ENCODE measurements at places on chromosomes 2 and 18.

GRCh38 chr2:36355890-36356297, 316 bp downstream of the CRIM1 start:
- DNase-seq: no peak

DNA sequence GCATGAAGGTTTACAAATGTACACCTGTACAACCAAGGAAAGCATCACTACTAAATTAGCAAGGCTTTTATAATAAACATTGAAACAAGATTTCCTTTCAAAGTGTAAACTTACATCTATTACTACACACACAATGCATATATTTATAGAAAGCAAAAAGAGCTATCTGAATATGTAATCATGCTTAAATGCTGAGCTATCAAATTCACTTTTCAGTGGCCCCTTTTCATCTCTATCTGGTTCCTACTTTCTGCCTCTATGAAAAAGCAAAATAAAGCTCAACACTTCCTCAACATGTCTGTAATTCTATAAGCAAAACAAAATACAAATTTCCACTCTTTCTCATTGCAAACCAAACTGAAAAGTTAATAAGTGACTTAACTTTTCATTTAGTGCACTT, 25.5 kb upstream of the SDC1 start:
- no peak for DNase-seq

DNA sequence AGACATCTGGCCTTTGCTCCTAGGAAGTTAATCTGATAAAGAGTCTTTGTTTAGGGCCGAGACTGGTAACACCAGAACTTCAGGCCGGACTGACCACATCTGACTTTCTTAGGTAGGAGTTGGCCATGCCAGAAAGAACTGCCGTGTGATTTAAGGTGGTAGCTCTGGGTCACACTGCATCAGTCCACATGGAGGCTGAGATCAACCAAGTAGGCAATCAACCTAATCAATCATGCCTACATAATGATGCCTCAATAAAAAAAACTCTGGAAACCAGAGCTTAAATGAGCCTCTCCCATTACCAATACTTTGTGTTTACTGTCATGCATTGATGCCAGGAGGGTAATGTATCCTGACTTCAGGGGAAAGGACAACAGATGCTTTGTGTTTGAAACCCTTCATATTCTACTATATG, 44.1 kb upstream of the ORC2 start:
- no peak for DNase-seq

- DNase-seq: no peak
Observed at GRCh38 chr18:67232991-67233390, 283.5 kb downstream of the DSEL start.

DNA sequence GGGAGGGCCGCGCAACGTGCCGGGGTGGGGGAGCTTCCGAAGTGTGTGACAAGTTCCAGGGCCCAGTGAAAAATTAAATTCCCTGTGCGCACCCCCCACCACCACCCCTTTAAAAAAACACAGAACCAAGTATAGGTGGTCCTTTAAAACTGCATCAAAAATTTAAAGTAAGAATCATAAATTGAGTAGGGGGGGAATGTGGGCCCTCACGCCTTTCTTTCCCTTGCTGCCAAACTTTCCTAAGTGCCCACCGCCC, 2.5 kb downstream of the BCL11A start:
- DNase-seq: no peak
